Urinary bladder (tissue), 4 donors: ENCODE measurements at places on chromosomes 3 and 15. TPM values are rescaled to one million over a fixed set of nuclear protein-coding genes. Genes with fewer than 3 reads are reported as not detected.

DNA sequence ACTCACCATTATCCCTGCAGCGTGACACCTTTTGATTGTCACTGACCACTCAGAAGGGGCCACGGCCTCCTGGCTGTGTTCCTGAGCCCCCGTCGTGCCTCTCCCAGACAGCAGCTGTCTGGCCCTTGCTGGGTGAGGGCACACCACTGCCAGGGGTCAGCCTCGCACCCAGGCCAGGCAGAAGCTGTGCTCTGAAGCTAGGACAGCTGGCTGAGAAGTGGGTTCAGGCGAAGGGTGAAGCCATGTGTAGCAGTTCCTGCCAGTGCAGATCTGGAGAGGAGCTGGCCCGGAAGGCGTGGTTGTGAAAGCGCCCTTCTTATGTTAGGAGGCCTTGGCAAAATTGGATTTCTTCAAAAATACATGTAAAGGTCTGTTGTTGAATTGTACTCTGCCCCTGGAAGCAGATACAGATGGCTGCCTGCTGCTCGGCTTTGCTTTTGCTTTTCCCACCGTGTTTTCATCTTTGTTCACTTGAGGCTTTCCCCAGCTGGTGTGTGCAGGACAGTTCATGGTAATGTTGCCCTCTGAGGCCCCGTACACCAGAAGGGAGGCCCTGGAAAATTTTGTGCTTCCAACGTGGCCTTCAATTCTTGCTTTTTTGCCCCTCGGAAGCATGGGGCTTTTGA, 49.1 kb downstream of the KLHL25 start:
- no peak for DNase-seq

GRCh38 chr3:128973988-128974564, 19.8 kb downstream of the CFAP92 start:
- no peak for DNase-seq

KCNMB2 gene
- 6.1 TPM for total RNA-seq

DNA sequence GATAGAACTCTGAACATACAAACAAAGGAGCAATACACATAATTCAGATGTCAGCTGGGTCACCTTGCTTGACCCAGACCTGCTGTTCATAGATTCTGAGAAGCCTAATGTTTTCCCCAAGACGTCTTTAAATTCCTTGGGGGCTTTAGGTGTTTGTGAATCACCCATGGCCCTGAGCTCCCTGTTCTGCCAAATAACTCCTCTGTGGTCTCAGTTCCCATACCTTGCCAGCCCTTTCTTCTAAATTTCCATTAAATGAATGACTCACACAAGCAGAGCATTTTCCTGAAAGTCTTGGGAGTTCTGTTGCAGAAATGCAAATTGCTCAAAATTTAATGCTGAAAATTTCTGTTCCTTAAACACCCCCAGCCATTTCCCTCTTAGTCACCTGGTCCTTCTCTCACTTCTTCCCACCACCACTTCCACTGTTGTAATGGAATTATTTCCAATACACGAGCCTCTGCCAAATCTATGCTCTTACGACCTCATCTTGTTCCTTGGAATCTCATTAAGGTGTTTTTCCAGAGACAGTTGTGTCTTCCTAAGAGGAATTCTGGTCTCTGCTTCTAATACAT, 33.4 kb upstream of the PSMD6 start:
- no peak for DNase-seq

PML gene
- total RNA-seq = 22.3 TPM

- DNase-seq = no peak
Observed at GRCh38 chr3:147369231-147369630, 37.1 kb downstream of the ZIC4 start.

GOLGA6L24 gene
- not detected for total RNA-seq

DNA sequence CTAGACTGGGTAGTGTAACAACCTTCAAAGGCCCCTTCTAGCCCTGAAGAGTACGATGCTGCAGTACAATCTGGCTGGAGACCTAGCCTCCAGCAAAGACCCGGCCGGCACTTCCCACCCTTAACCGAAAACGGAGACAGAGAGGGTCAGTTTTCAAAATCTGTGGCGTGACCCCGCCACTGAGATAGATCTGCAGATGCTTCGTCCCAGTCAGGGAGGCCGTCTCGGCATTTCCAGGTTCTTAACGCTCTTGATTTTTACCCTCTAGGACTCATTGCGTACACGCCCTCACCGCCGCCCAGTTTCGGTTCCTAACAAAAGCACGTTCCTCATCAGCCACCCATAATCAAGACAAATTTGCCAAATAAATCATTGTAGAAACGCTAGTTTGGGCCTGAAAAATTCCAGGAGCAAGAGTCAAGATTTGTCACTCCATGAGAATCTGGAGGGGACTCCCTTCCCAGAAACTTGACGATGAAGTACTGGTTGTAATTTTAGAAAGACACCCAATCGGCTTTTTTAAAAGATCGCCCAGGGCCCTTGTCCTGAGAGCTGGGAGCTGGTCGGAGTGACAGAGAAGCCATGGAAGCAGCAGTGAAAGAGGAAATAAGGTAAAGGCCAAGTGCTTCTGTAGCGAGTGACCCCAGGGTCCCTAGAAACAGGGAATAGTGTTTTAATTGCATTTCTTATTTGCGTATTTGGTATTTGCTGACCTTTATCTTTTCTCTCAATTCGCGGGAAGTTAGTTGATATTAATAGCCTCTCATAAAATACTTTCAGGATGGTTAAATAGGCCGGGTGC, 868 bp upstream of the TMEM87A start:
- DNase-seq = peak; percentile 42

TJP1 gene
- total RNA-seq = 149 TPM

GRCh38 chr15:51403072-51403878, 61.8 kb downstream of the GLDN start:
- DNase-seq = no peak

GRCh38 chr3:122469659-122470058, 45.1 kb downstream of the KPNA1 start:
- no peak for DNase-seq

CP gene
- 1.9 TPM for total RNA-seq

- no peak for DNase-seq
Observed at GRCh38 chr15:81047928-81048327, 47.2 kb downstream of the TLNRD1 start.

FSIP1 gene
- 3.0 TPM for total RNA-seq

- no peak for DNase-seq
Observed at GRCh38 chr3:117217355-117217754, 507.8 kb downstream of the TUSC7 start.

PDE8A gene
- 82.3 TPM for total RNA-seq

CSTA gene
- total RNA-seq = 10.0 TPM

DNA sequence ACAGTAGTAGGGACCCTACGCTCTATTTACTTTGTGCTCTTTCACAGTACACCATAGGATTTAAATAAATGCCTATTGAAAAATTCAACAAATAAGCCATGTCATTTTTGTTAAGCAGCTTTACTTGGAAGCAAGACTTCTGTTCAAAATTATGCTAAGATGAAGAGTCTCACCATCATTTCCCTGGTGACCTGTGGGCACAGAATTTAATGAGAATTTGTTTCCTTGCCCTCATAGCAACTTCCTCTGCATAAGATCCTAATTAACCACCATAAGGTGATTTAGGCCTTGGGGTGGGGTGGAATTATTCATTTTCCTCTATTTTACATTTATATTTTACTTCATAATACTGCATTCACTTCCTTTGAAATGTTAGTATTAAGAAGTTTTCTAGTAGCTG, 70.5 kb downstream of the CHL1 start:
- no peak for DNase-seq

- no peak for DNase-seq
Observed at GRCh38 chr15:72285927-72286516, 13.7 kb upstream of the PARP6 start.

DNA sequence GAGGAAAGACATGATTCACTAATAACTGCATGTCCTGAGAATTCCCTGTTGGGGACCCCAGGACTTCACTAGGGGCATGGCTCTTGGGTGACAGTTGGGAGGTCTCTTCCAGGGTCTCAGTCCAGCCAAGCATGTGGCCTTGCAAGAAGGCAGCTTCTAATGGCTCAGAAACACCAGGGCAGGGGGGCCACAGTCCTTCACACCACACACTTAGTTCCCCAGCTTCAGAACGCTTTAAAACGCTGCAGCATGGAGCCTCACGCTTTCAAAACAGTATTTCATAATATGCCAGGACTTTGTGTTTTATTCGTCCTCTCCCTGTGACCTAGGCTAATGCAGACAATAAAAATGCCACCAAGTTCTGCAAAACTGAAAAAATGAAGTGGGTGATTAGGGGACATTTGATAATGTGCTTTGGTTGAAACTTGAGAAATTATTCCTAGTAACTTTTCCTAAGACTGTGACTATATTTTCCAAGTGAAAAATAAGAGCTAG, 48.4 kb upstream of the LIMD1 start:
- no peak for DNase-seq

DNA sequence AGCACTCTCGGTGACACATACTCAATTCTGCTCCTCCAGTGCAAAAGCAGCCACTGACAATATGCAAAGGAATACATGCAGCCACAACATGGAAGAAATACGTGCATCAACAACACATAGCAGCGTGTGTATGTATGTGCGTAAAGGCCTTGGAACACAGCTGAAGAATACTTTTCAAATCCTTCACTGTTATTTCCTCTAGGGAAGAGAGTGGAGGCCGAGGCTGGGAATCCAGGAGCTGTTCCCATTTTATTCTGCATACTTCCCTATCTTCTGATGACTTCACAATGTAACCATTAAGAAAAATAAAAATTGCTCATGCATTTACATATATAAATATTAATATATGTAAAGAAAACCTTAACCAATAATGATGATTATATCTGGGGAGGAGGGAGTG, 36.6 kb upstream of the MGLL start:
- DNase-seq = no peak

TNFAIP8L3 gene
- 9.7 TPM for total RNA-seq

PRTG gene
- 16.2 TPM for total RNA-seq

AQR gene
- 52.3 TPM for total RNA-seq

MRPL46 gene
- 17.7 TPM for total RNA-seq
